CD4-positive, CD25-positive, alpha-beta regulatory T cell (primary cell): ENCODE measurements at places on chromosomes 3 and 15.

GRCh38 chr15:29813009-29813408, 9.3 kb downstream of the TJP1 start:
- H3K36me3 ChIP-seq, result no peaks in the 10 kb centered on the region
- no peak overlapping the region for H3K4me3 ChIP-seq

DNA sequence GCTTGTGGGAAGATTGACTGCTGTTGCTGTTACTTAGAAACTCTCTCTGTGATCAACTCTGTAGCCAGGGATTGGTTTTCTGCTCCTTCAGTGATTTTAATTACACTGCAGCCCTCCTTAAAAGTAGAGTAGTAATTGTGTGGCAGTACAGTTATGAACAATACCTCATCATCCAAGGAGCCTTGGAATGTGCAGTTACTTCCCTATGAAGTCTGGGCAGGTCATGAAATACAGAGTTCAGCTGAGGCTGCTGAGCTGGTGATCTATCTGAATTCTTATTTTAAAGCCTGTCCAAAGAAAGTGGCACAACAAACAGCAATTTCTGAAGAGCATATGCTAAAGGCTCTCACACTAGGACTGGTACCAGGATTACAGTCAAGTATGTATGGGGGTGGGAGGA, 37.4 kb upstream of the MRPL3 start:
- no peaks in the 10 kb centered on the region for H3K4me1 ChIP-seq
- DNase-seq, result no peak
- no peak overlapping the region for H3K4me3 ChIP-seq

DNA sequence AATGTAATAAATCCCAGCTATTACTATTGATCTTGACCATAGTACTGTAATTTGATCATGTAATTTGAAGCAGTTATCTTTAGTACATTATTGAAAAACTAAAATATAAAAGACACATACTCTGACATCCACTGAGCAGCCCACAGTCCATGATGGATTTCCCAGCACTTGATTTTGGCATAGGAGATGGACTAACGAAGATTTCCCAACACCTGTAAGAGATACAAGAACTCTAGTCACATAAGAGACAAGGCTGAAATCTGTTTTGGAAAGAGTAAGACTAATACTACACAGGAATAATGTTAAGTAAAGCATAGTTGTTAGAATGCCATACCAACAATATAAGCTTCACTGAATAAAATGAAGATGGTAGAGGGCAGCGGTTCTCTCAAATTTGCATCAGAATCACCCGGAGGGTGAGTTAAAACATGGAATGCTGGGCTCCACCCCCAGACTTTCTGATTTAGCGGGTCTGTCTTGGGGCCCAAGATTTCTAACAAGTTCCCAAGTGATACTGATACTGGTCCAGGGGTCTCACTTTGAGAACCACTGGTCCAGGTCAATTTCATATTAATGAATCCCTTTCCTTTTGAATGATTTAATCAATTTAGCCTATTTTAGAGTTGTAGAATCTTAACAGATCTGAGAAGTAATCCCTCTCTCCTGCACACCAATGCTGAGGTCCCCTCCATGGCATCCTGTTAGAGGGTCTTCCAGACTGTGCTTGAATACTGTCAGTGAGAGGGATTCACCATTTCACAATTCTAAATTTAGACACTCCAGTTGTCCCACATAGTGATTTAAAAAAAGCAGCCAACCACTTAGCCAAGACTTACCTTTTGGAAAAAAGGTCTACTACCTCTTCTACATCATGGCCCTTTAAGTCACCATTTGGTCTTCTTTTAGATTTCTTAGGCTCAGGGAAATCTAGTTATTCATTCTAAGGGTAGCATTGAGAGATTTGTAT, 11.5 kb downstream of the RABL3 start:
- H3K27me3 ChIP-seq, result no peaks in the 10 kb centered on the region
- DNase-seq, result no peak
- peaks cover 3% of the 10 kb centered on the region for H3K36me3 ChIP-seq
- H3K27ac ChIP-seq, result peak overlapping the region; percentile 5

DNA sequence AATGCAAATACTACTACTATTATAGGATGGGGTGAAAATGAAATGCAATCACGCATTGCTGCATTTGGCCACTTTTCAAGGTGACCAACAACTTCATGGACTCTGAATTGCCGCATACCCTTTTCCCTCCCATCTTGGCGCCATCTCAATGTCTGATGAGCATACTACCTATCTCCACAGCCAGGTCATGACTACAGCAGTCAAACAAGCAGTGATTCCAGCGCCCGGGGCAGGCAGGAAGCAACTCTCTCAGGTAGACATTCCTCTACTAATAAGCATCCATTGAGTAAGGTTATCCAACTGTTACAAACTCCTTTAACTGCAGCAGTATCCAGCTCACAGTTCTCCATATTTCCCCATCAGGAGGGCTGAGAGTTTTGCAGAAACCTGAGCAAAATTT, 155.4 kb downstream of the ADAMTS17 start:
- no peak overlapping the region for H3K27ac ChIP-seq
- no peak overlapping the region for H3K4me3 ChIP-seq
- H3K27me3 ChIP-seq, result no peaks in the 10 kb centered on the region
- no peaks in the 10 kb centered on the region for H3K36me3 ChIP-seq
- H3K4me1 ChIP-seq, result no peaks in the 10 kb centered on the region

- H3K4me1 ChIP-seq, result no peaks in the 10 kb centered on the region
- DNase-seq, result no peak
- H3K36me3 ChIP-seq, result no peaks in the 10 kb centered on the region
- H3K27me3 ChIP-seq, result no peaks in the 10 kb centered on the region
- H3K27ac ChIP-seq, result no peak overlapping the region
- no peak overlapping the region for H3K4me3 ChIP-seq
These were observed 20.9 kb downstream of the TBC1D21 start for GRCh38 chr15:73894133-73894814.

DNA sequence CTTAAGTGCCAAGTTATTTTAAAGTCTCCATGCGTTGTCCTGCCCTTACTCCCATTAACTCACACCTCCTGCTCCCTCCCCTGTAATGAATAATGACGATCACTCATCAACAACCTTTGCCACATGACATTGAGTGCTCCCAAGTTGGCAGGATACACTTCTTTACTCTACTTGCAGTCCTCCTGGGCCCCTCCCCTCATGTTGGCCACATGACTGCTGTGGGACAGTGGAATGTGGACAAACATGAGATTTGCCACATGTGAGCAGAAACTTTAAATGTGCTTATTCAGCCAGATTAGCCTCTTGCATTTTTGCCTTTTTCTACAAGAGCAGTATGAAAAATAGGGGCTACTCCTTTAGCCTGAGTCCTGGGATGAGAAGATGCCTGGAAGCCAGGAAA, 167.9 kb downstream of the DCLK3 start:
- no peaks in the 10 kb centered on the region for H3K4me1 ChIP-seq
- no peaks in the 10 kb centered on the region for H3K36me3 ChIP-seq
- H3K4me3 ChIP-seq, result no peak overlapping the region
- H3K27ac ChIP-seq, result no peak overlapping the region
- DNase-seq, result no peak

- H3K4me3 ChIP-seq, result no peak overlapping the region
- no peaks in the 10 kb centered on the region for H3K4me1 ChIP-seq
- no peak overlapping the region for H3K27ac ChIP-seq
- H3K27me3 ChIP-seq, result peaks cover 14% of the 10 kb centered on the region
- DNase-seq, result no peak
These were observed 40.6 kb upstream of the C3orf80 start for GRCh38 chr3:160184655-160185054.

- H3K27ac ChIP-seq, result no peak overlapping the region
- peaks cover 4% of the 10 kb centered on the region for H3K27me3 ChIP-seq
- no peak for DNase-seq
- no peaks in the 10 kb centered on the region for H3K4me1 ChIP-seq
- no peaks in the 10 kb centered on the region for H3K36me3 ChIP-seq
These were observed 45.2 kb downstream of the ITGA11 start for GRCh38 chr15:68386587-68387288.

DNA sequence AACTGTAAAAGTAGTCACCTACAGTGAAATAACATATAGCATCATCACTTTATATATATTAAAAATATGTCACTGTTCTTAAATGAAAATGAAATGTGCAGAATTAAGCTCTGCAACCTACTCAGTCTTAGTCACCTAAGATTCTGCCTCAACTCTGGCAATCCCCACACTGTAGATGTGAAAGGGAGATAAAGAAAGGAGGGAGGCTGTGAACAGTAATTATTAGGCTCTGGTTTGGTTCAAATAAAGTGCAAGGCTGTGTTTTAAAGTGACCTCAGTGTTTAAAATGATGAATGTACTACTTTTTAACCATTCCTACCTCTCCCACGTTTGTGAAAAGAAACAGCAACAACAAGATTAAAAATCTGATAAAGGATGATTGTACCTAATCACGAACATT, 72.2 kb downstream of the ATP8B4 start:
- H3K4me3 ChIP-seq, result no peak overlapping the region
- no peak for DNase-seq
- peaks cover 2% of the 10 kb centered on the region for H3K27me3 ChIP-seq
- H3K36me3 ChIP-seq, result no peaks in the 10 kb centered on the region
- H3K27ac ChIP-seq, result no peak overlapping the region

GRCh38 chr3:178709051-178709450, 172.8 kb downstream of the KCNMB2 start:
- DNase-seq, result no peak
- no peak overlapping the region for H3K4me3 ChIP-seq
- no peaks in the 10 kb centered on the region for H3K36me3 ChIP-seq
- no peaks in the 10 kb centered on the region for H3K4me1 ChIP-seq
- H3K27me3 ChIP-seq, result no peaks in the 10 kb centered on the region
- no peak overlapping the region for H3K27ac ChIP-seq

DNA sequence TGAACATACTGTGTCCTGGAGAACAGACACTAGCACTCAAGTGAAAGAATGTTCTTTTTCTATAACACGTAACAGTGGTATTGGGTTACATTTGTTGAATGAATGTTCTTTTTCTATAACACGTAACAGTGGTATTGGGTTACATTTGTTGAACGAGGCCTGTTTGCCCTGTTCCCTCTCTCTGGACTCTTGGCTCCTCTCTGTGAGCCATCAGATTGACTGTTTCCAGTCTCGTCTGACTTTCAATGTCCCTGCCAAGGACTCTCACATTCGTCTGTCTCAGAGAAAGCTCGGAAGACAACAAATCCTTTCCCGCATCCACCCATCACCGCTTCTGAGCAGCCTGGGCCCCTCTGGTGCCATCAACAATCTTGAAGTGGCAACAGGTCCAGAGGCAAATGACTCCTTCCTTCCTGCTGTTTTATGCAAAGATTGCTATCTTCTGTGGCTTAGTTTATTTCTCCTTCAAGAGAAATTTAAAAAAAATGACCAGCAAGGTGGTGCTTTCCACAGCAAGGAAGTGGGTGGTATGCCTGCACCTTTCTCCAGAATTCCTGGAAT, 8.0 kb downstream of the TMEM45A start:
- H3K27me3 ChIP-seq, result peaks cover 9% of the 10 kb centered on the region
- no peaks in the 10 kb centered on the region for H3K36me3 ChIP-seq
- H3K4me3 ChIP-seq, result no peak overlapping the region

- H3K27me3 ChIP-seq, result no peaks in the 10 kb centered on the region
- DNase-seq, result no peak
- H3K36me3 ChIP-seq, result no peaks in the 10 kb centered on the region
These were observed 46.6 kb upstream of the MDFIC2 start for GRCh38 chr3:70358978-70359580.

DNA sequence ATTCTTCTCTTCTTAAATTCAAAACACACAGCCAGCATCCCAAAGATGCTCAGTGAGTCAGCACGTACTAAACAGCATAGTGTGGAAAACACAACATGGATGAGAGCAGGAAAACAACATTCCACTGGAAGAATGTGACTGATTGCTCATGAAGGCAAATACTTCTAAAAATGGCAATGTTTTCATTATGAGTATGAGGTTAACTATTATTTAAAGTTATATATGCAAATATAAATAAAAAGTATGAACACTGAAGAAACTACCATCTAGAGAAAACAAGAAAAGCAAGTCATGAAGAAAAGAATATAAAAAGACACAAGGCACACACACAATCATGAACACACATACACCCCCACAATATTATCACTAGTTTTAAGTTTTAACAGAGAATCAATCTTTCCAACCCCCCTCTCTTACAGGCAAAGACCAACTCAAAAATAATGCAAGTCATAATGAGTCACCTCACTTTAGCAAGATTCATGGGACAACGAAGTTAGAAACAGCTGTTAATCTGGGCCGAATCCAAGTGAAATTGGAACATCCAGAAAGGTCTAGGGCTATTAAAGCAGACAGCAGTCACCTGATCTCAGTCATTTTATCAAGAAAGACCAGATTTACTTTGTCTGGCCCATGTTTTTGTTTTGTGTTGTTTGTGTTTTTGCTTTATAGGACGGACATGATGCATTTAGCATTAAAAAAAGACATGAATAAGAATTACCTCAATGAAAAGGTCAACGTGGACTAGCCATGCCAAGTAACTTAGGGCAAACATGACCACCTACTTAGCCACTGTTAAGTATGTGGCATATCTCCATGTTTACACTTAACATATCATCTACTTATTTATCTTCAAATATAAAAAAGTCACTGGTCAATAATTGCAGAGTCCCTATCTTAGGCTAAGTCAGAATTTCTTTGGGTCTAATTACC, 18.1 kb downstream of the GBE1 start:
- no peak overlapping the region for H3K27ac ChIP-seq
- no peaks in the 10 kb centered on the region for H3K36me3 ChIP-seq
- no peak overlapping the region for H3K4me3 ChIP-seq
- H3K27me3 ChIP-seq, result no peaks in the 10 kb centered on the region
- no peaks in the 10 kb centered on the region for H3K4me1 ChIP-seq
- DNase-seq, result no peak

GRCh38 chr15:33547876-33548275, 237.1 kb downstream of the RYR3 start:
- no peak overlapping the region for H3K4me3 ChIP-seq
- DNase-seq, result no peak
- no peak overlapping the region for H3K27ac ChIP-seq
- H3K36me3 ChIP-seq, result no peaks in the 10 kb centered on the region

DNA sequence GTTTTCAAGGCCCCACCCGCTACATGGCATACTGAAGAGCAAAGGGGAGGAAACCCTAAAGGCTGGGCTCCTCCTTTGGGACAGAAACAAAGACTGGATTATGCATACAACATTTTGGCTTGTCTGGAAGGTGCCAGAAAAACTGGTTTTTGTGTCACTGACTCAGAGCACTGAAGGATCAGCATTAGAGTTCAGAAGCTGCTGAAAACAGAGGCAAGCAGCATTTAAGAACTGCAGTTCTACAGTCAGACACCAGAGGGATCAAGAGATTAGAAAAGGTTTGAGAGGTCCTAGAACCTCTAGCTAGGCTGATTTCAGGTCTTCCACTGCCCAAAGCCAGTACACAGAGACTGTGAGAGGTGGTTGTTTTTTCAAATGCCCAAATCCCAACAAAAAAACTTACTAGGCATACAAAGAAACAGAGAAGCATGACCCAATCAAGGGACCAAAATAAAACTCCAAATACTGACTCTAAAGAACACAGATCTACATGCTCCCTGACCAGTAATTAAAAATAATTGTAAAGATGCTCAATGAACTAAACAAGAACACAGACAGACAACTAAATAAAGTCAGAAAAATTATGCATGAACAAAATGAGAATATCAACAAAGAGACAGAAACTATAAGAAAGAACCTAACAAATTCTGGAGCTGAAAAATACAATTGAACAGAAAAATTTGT, 91.2 kb downstream of the SENP2 start:
- peaks cover 4% of the 10 kb centered on the region for H3K27me3 ChIP-seq
- H3K4me3 ChIP-seq, result no peak overlapping the region
- DNase-seq, result peak; percentile 56
